Activated T-cell treated with anti-CD3 and anti-CD28 coated beads, Interleukin-2, amount 50 U/mL, for 4 hours (primary cell): ENCODE measurements at places on chromosomes 3 and 15.

DNA sequence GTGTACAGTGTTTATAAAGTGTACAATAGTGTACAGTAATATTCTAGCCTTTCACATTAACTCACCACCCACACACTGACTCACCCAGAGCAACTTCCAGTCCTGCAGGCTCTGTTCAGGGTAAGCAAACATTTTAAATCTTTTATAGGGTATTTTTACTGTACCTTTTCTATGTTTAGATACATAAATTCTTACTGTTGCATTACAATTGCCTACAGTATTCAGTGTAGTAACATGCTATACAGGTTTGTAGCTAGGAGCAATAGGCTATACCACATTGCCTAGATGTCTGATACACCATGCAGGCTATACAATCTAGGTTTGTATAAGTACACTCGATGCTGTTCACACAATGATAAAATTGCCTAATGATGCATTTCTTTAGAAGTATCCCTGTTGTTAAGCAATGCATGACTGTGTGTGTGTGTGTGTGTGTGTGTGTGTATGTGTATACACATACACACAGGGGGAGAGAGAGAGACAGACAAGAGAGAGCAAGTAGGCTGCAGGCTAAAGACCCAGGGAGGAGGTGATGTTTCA lies 72.5 kb upstream of the PRR23C start:
- DNase-seq: no peak

DNA sequence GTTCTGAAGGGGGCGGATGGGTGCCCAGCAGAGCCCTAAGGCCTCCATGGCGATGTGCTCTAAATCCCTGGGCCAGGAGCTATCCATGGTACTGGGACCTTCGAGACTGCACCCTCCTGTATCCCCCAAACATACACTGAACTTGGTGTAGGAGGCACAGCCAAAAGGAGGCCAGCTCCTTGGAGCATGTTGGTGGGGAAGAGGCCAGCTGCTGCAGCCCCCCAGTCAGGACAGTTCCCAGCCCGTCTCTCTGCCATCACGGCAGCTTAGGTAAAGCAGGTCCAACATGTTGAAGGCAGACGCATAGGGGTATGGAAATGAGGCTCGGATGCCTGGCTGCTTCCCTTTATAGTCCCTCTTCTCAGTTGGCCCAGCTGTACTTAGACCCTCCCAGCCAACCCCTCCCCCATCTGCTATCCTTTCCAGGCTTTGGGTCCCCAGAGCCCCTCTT lies 1.8 kb downstream of the CAMKV start:
- DNase-seq: no peak

- no peak for DNase-seq
Measured at GRCh38 chr3:10438902-10439610, 66.3 kb downstream of the ATP2B2 start.

DNA sequence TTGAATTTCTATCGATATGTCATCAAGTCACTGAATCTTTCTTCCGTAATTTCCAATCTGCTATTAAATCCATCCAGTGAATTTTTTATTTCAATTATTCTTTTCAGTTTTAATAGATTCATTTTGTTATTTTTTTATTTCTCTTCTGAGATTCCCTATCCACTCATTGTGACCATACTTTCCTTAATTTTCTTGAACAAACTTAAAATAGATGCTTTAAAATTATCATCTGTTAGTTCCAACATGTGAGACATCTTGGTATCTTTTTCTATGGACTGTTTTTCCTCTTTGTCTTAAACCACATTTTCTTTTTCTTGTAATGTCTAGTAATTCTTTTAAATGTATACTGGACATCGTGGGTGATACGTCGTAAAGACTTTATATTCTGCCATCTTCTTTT lies 236.6 kb upstream of the TLE3 start:
- DNase-seq: no peak

- DNase-seq: no peak
Measured at GRCh38 chr3:34203386-34203785, 405.0 kb downstream of the PDCD6IP start.

DNA sequence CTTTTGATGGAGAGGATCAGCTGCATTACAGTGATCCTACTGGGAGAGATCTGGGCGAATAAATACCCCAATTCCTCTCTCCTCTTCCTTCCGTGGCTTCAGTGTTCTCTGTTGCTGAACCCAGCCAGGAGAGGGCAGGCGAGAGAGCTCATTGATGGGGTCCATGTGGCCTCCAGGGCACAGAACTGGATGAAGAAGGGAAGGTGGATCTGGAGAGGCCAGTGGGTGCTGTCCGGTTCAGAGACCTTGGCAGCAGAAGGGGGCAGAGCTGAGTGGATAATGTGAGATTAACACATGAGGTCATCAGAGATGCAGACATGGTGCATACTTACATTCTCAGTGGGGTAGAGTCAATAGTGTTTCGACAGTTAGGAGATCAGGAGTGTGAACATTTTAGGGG lies 193.6 kb downstream of the CLSTN2 start:
- DNase-seq: no peak

GRCh38 chr3:152069871-152070270 lies 196.4 kb downstream of the SUCNR1 start:
- no peak for DNase-seq

DNA sequence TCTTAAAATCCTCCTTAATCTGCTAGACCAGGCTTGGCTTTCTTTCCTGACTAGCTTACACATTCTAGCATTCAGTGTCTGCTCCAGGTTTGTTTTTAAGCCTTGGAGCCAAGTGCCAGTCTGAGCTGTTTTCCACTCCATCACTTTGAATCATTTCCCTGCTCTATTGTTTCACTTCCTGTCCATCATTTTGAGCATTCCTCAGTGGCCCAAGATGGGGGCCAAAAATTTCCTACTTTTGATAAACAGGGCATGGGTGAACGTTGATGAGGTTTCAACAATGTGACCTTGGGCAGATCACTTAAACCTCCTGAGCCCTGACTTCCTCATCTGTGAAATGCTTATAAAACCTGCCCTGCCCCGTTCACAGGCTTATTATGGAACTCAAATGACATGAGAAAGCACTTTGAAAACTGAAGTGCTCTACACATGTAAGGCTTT lies 4.4 kb downstream of the CYP19A1 start:
- DNase-seq: no peak

GRCh38 chr3:37580237-37580636 lies 281.4 kb upstream of the CTDSPL start:
- no peak for DNase-seq

GRCh38 chr15:91302588-91303439 lies 202.8 kb downstream of the SV2B start:
- DNase-seq: no peak

- DNase-seq: no peak
Measured at GRCh38 chr3:53547327-53547726, 52.9 kb downstream of the CACNA1D start.

- no peak for DNase-seq
Measured at GRCh38 chr3:151630938-151631441, 102.7 kb upstream of the AADACL2 start.

GRCh38 chr3:184218814-184219213 lies 10.6 kb upstream of the VWA5B2 start:
- DNase-seq: no peak
